ENCODE measurements at places on chromosomes 16 and 17.
A peak's percentile ranks its signal among the peaks of the same experiment; 100 is the strongest.

- DNase-seq, result no peak
Measured at GRCh38 chr17:38441429-38442061, 13.3 kb downstream of the ARHGAP23 start.

DNA sequence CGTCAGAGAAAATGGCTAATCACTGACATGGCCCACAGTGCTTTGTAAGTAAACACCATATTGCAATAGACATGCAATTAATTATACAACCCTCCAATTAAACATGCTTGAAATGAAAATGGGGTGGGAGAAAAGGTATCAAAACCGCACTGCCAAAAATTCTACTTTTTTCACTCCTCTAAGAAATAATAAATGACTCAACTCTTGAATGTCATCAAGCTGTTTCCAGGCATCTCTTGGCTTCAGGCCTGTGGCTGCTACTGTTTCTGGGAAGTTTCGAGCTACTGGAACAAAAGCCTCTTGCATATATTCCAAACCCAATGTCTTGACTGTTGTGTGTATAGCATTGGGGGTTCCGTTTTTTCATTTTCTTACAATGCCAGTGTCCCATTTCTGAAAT lies 412.6 kb downstream of the RBFOX1 start:
- DNase-seq, result no peak

- DNase-seq, result no peak
Measured at GRCh38 chr16:86959091-86959651, 358.0 kb downstream of the C16orf95 start.

DNA sequence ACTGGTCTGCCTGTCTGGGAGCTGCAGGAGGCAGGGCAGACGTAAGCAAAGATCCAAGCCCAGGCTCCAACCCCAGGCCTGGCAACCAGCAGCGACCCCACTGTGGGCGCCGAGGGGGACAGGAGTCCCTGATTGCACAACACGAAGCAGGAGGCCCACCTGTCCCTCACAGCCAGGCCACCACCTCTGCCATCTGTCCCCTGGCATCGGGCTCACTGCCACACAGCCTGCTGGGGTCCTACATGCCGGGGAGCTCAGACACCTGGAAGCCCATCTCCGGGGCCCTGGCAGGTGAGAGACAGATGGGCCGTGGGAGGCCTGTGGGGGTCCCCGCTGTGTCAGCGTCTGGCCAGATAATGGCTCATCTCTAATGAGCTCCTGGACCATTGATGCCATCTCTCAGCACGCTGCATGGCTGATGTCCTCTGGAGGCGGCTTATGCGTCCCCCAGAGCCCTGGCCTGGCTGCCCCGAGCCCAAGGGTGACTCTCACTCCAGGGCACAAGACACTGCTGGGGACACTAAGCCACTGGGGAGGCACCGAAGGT lies 11.3 kb upstream of the RASD1 start:
- no peak for DNase-seq

GRCh38 chr17:82858376-82859126 lies 18.7 kb upstream of the ZNF750 start:
- DNase-seq, result no peak

DNA sequence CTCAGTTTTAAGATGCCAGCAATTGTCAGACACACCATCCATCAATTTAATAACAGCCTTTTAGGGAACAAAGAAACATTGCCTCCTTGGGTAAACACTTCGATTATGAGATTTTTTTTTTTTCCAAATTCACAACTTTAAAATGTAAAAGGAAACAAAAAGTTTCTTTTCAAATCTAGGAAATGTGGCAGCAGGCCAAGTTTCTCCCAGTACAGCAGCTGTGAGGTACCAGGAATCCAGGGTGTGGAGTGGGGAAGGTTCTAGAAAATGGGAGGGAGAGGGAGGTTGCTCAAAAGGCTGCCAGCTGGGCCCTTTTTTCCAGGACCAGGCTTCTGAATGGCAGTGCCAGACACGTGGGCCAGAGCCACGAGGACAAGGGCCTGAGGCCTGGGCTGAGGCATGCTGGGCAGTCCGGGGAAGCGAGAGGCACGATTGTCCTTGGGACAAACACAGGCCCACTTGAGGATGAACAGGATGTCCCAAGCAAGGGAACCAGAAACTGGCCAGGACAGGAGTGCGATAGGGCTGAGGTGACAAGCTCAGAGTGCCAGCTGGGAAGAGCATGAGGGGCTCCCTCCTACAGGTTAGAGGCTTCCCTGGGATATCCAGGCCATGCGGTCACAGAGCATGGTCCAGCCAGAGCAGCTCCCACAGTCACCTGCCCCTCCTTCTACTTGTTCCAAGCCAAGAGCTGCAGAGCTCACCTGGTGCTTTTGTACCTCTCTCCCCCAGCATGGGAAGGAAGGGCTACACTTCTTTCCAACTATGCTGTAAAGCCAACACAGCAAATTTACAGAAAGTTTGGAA lies 215.1 kb downstream of the KATNIP start:
- DNase-seq, result no peak

- DNase-seq, result no peak
Measured at GRCh38 chr16:53741546-53741945, 37.6 kb downstream of the FTO start.

GRCh38 chr16:50884066-50884860 lies 142.4 kb downstream of the CYLD start:
- no peak for DNase-seq

DNA sequence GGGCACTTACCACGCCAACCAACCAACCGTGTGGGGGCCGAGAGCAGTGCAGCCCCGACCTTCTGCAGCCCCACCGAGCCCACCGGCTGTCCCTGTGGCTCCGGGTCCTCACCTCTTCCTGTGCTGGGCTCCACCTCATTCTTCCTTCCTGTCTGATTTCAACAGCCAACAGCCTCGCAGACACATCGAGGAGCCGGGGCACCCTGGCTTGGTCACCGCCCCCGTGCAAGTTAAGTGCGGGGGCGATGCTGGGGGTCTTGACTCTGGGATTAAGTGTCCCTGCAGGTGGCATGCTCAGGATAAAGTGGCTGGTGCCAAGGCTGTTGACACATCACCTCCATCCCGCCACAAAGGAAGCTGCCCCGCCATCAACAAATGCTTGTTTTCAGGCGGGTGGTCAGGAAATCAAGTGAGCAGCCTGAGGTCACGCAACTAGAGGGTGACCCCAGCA lies at the start of gene NLRC3:
Gene NLRC3 (minus strand): TSS at position 102 of the 451 bp plus-strand sequence. CDS start 12,367 bp downstream, outside the sequence.
- DNase-seq, result peak; percentile 62

GRCh38 chr17:71316176-71316897 lies 804.5 kb upstream of the SOX9 start:
- DNase-seq, result no peak

DNA sequence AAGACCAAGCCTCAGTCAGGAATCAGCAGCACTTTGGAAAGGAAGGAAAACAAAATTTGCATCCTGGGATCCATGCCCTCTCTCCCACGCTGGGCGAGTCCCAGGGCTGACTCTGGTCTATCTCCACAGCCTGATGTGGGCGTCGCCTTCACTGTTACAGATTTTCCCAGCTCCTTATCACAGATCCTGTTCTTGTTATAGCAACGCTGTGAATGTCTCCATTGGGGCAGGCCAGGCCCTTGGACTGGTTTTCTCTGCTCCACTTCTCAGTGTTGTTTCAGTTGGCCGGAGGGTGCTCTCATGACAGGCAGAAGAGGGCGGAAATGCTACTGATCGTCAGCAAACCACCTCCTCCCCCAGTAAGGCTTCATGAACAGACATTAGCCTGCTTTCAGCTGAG lies 127.9 kb upstream of the CDH11 start:
- DNase-seq, result no peak

GRCh38 chr17:5527601-5528250 lies 41.4 kb downstream of the MIS12 start:
- no peak for DNase-seq

- no peak for DNase-seq
Measured at GRCh38 chr17:72599891-72600290, 479.1 kb downstream of the SOX9 start.

DNA sequence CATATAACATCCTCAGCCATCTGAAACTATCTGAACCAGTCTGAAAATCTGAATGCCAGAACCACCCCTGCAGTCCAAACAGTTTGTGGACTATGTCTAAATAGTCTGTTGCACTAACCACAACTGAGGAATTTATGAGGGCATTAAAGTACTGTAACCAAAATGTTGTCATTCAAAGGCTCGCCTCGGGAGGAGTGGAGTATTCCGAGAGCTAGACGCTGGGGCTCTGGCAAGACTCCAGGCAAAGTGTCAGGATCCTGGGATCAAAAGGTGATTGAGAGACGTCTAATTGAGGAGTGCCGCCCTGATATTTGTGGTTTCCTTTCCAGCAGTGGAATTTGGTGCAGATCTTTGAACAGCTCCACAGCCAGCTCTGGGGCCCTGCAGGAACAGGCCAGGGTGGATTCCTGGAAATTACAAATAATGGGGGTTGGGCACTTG lies 142.9 kb upstream of the MYOCD start:
- no peak for DNase-seq

GRCh38 chr16:48201515-48202201 lies 42.4 kb upstream of the LONP2 start:
- no peak for DNase-seq
